ENCODE measurements at places on chromosomes 3 and 15. TPM values are rescaled to one million over a fixed set of nuclear protein-coding genes. Genes with fewer than 3 reads are reported as not detected.

- no peak for DNase-seq
Observed at GRCh38 chr3:71183549-71183948, 400.0 kb downstream of the FOXP1 start.

- no peak for DNase-seq
Observed at GRCh38 chr15:101406526-101407195, 82.8 kb downstream of the PCSK6 start.

DNA sequence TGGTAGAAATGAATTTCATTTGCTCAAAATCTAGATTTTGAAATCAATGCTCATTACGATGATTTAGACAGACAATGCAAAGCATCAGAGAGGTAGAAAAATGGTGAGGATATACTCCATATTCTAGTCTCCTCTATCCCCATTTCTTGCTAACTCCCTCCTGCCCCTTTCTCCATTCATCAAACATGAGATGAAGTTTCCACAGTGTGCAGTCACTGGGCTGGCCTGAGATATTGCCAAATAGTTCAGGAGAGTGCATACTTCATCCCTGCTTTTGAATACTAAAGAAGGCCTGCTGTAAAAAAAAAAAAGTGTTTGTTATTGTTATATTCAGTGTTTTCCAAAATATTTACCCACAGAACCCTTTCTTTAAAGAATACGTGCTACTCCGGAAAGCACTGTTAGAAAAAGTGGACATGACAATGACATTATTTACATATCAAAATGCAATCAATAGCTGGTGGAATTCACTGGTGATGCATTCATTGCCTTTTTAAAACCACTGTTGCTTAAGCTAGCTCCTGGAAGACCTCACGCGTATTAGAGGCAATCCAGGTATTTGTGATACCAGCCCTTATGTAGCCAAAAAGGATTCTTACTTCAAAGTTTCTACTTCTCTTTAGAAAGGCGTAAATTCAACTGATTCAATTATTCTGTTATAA lies 247.6 kb upstream of the SOX2 start:
- DNase-seq = no peak

The C3orf52 gene
- 0.64 TPM for total RNA-seq

DNA sequence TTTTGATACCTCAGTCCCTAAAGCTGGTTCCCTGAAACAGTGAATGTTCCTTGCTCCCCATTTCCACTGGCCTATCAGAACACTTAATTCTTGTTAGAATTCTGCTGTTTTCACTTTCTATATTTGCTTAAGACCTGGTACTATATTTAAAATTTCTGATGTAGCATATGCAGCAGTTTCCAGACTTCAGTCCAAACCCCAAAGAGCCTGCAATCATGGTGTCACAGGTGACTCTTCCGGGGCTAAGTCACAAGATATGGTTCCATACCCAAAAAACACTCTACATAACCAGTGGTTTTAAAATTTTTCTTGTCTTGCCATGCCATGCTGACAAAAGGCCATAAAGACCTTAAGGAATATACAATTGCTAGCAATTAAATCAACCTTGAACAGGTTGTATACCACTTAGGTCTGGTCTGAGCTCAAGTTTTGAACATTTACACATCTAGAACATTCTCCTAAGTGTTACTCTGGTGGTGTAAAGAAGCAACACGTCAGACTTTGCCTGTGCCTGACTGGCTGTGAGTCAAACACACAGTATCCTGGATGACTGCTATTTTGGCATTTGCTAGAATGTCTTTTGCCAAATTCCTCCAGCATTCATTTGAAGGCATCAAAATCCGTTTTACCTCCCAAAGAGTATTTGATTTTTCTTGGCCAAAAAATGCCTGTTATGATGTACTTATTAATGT lies 160.0 kb downstream of the FRMD5 start:
- DNase-seq = no peak

DNA sequence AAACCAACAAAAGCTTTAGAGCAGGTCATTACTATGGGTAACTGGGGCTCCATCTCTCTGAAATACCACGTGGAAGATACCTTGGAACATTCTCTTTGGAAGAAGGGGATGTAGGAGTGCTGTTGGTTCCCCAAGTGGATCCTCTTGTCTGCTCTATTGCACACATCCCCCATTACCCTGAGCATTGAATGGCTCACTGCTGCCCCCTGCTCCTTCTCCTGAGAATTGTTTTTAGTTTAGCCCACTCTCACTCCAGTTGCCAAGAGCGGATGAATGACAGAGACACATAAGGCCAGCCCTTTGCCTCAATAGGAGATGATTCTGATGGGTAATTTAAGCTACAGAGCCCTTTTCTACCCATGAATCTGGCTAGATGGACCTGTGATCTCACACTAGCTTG lies 135.6 kb upstream of the SUCLG2 start:
- no peak for DNase-seq

- no peak for DNase-seq
Observed at GRCh38 chr3:133862161-133862560, 33.5 kb downstream of the RAB6B start.

All from breast epithelium (tissue), 4 donors.